T follicular helper cell (primary cell): ENCODE measurements at places on chromosomes 7 and 10.

- no peak for DNase-seq
Measured at GRCh38 chr7:46071601-46072000, 150.5 kb upstream of the IGFBP3 start.

GRCh38 chr7:1943933-1944618 is 274.0 kb downstream of the ELFN1 start:
- no peak for DNase-seq

DNA sequence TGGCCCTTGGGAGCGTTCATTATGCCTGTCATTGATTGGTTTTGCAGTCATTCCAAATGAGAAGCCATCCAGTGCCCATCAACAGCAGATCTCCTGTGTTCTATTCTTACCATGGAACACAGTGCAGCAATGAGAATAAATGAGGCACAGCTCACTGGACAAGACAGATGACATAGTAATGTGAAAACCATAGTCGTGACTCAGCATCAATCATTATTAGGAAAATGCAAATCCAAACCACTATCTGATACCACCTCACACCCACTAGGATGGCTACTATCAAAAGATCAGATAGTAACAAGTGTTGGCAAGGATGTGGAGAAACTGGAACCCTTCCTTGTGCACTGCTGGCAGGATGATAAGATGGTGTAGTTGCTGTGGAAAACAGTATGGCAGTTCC is 144.7 kb downstream of the ARHGAP22 start:
- no peak for DNase-seq

GRCh38 chr7:104535841-104536240 is 207.4 kb downstream of the LHFPL3 start:
- DNase-seq, result no peak

- no peak for DNase-seq
Measured at GRCh38 chr7:85065888-85066485, 120.9 kb downstream of the SEMA3D start.

GRCh38 chr10:88966797-88967196 is 14.2 kb upstream of the ACTA2 start:
- DNase-seq, result no peak

GRCh38 chr7:142646386-142647140 is 102.7 kb upstream of the PRSS1 start:
- DNase-seq, result no peak

GRCh38 chr10:51965451-51965850 is 266.1 kb upstream of the CSTF2T start:
- DNase-seq, result no peak

GRCh38 chr10:14244147-14244546 is 86.6 kb downstream of the FRMD4A start:
- no peak for DNase-seq

DNA sequence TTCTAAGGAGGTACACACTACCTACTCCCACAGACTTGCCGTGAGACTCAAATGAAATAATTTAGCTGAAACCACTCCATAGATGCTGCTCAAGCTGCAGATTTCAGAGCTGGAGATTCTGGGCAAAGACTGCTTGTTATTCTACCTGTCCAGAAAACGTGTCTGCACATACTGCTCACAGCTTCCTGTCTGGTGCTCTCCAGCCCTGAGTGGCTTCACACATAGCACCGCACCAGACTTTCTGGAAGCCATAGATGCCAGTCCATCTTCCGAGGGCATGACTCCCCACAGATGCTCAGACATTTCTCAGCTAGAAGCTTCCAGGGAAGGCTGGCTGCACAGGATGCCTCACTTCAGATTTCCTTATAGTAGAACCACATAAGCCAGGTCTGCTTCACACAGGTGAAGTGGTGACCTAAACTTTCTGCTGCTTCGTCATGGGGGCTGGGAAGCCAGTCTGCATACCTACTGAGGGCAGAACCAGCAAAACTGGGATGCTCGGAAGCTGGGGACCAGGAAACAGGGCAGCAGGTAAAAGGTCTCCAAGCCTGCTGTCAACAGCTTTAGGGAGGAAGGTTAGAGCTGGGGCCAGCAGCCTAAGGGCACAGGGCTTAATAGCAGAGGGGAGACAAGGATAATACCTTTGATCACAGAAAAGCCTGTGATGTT is 18.2 kb downstream of the CCDC6 start:
- DNase-seq, result no peak

DNA sequence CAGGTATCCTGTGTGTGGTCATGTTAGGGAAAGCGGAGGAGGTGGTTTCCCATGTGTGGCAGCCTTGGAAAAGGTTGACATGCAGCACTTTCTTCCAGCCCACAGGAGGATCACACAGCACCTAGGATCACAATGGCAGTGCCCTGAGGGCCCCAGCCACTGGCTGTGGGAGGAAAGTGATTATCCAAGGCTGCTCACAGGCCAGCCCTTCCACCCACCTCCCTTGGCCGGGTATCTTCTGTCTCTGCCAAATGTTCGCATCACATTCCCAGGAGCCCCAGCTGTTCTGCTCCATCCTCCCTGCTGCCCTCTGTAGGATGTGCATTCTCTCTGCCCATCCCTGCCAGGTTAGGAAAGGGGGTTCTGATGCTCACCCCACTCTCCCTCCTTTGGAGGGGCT is 2.5 kb upstream of the MLXIPL start:
- no peak for DNase-seq

- DNase-seq, result no peak
Measured at GRCh38 chr7:99232082-99232770, 24.3 kb upstream of the KPNA7 start.

GRCh38 chr7:115984105-115984504 is 46.5 kb downstream of the TFEC start:
- no peak for DNase-seq

DNA sequence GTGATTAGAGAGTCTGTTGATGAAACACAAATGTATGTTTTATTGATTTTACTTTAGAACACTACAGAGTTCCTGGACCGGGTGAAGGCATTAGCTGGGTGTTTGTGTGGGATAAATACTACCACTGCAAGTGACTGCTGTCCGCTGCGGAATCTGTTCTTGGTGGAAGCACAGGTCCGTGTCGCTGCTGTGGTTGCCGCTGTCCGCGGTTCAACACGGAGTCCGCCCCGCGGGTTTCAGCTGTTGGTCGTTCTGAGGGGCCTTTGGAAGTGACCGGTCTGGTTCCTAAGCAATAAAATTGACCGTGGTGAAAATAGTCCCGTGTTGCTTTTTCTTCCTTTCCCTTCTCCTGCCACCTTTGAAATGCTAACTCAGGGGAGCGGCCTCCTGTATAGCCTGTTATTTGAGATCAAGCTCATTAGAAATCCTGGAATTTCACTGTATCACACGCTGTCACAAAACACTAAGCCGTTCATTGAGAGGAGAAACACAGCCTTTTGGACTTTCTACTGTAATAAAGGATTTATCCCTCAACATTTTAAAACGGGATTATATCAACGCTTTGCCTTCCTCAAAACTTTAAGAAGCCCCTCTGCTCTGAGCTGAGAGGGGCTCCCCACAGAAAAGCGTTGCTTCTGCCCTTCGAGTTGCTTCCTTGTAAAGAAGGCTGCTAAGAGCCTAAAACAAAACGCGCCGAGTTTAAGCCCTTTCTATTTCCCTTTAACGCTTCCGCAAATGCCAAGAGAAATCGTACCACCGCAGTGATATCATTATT is 2.6 kb downstream of the NKX6-2 start:
- DNase-seq, result no peak

GRCh38 chr7:103073989-103074518 is 542 bp downstream of the FBXL13 start:
- no peak for DNase-seq

- no peak for DNase-seq
Measured at GRCh38 chr10:117539903-117540639, 2.5 kb upstream of the EMX2 start.

DNA sequence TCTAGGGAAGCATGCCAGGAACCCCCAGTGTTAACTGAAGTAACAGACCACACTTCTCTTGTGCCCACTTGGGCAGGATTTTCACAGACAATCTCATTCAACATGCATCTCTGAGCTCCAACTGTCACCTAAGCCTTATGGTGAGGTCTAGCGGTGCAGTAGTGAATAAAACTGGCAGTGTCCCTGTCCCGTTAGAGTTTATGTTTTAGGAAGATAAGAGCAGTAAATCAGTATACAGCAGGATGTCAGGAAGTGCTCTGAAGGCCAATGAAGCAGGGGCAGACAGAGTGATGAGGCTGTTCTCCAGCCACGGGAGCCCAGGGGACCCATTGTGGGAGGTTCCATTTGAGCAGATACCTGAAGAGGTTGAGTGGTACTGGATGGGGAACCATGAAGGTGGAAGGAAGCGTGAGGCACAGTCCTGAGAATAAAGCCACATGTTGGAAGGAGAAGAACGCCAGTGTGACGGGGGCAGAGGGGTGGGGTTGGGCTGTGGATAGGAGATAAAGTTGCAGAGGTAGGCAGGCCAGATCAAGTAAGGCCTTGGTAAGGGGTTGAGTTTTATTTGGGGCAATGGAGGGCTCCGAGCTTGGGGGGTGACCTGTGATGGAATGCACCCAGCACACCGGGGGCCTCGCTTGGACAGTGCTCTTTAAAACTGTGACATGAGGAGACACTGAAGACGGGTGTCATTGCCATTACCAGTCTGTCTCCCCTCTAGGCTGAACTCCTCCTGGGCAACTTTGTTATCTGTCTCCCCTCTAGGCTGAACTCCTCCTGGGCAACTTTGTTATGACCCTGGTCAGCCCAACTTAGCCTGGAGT is 6.6 kb downstream of the GDF10 start:
- DNase-seq, result no peak

DNA sequence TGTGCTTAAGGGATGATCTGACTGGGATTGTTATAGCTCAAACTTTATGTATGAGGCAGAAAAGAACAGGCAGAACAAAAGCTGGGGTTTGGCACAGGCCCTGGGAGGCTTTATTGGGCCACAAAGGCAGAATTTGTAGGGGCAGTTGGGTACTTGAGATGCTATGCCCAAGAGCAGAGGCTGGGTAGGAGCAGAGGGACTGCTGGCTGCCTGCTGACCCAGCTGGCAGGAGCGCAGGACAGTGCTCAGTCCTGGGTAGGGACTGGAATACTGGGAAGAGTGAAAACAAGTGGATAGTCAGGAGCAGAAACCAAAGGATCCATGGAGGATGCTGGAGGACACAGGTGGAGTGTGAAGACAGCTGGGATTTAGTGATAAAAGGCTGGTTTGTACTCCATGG is 75.7 kb downstream of the CCDC3 start:
- no peak for DNase-seq

DNA sequence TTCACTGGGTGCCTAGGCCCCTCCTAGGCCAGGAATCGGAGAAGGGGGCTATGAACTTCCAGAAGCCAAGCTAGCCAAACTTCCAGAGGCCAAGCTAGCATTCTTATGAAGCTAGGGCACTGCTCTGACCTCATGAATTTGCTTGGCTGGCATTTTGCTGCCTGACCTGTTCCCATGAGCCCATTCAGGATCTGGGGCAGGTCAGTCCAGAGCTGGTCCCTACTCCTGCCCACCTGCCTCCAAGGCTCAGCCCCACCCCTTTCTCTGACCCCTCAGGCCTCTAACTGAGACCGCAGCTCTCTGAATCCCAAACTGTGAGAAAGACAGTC is 1.3 kb upstream of the PPIF start:
- no peak for DNase-seq

GRCh38 chr7:131212114-131212513 is 115.6 kb upstream of the MKLN1 start:
- DNase-seq, result no peak

DNA sequence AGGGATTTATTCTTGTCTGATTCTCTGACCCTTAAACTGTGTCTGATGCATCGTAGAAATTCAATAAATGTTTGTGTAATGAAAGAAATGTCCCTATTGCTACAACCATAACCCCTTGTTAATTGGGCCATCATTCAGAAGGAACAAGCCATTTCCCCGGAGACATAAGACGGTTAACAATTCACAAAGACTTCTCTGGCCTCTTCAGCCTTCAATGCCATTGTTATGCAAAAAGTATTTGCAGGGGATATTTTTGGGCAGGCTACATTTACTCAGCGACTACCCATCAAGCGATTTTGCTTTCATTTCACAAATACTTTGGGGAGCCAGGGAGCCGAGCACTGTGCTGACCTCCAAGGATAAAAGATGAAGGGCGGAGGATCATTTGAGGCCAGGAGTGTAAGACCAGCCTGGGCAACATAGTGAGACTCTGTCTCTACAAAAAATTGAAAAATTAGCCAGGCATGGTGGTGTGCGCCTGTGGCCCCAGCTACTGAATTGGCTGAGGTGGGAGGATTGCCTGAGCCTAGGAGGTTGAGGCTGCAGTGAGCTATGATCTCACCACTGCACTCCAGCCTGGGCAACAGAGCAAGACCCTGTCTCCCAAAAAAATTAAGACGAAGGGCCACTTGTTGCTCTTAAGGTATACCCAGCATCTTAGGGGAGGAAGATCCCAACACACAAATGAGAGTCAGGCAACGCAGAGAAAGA is 20.0 kb upstream of the SDK1 start:
- no peak for DNase-seq

GRCh38 chr10:133467286-133467911 is 13.7 kb downstream of the SCART1 start:
- no peak for DNase-seq

GRCh38 chr7:103795107-103795506 is 194.4 kb downstream of the RELN start:
- no peak for DNase-seq

- DNase-seq, result no peak
Measured at GRCh38 chr10:131077724-131078123, 233.8 kb downstream of the TCERG1L start.

DNA sequence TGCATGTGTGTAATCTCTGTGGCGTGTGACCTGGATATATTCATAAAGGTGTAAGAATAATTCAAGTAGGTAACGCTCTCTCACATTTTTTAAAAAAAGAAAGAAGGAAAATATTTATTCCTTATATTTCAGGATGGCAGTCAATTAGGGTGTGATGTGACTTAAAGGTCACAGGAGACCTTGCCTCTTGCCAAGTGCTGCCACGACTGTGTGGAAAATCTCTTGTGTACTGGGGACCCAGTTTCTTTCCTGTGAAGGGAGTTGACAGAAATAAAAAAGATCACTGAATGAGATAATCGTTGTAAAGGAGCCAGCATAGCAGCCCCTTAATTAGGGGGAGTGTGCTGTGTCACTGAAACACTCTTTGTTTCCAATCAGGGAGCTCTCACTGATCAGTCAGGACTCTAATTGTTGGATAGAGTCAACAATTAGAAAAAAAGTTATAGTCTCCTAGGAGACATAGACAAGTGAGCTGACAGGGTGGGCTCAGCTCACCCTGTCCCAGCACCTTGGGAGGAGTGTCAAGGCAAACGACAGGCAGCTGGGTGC is 31.1 kb downstream of the PTPRE start:
- no peak for DNase-seq
